ENCODE measurements at places on chromosomes 1 and 21.

DNA sequence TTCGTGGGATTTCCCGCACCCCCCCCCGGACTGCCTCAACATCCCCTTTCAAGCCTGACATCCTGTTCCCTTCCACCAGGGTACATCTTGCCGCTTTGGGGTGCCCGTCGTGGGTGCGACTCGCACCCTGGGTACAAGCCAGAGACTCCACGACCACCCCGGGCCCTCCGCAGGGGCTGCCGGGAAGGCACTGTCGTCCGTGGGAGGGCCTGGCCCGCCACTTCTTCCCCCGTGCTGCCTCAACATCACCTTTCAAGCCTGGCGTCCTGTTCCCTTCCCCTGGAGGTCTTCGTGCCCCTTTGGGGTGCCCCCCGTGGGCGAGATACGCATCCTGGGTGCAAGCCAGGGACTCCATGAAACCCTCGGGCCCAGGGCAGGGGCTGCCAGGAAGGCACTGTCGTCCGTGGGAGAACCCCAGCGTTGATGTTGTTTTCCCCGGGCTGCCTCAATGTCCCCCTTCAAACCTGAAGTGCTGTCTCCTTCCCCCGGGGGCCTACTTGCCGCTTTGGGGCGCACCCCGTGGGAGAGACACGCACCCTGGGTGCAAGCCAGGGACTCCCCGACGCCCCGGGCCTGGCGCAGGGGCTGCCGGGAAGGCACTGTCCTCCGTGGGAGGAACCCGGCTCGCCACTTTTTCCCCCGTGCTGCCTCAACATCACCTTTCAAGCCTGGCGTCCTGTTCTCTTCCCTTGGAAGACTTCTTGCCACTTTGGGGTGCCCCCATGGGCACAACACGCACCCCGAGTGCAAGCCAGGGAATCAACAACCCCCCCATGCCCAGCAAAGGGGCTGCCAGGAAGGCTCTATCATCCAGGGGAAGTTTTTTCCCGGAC lies 138.6 kb downstream of the LIPI start:
- no peak for DNase-seq

DNA sequence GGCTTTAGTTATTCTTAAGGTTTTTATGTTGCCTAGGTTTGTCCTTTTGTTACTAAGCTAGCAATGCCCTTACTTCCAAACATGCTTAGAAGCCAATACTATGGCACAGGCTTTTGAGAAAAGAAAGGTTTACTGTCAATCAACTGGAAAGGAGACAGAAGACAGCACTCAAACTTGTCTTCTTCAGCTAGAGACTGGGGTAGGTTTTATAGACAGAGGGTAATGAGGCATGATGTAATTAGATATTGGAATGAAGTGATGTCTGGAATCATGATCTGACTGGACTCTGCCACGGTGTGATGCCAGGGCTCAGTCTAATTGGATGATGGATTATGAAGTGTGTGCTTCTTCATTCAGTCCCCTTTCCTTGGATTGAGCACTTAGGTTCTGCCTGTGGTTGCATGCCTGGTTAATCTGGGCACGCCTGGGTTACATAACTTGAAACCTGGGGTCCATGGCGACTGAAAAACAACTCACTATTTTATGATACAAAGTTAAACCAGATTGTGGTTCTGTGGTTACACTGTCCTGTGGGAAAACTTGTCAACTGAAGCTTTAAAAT lies 625.8 kb downstream of the BRINP3 start:
- DNase-seq = no peak

DNA sequence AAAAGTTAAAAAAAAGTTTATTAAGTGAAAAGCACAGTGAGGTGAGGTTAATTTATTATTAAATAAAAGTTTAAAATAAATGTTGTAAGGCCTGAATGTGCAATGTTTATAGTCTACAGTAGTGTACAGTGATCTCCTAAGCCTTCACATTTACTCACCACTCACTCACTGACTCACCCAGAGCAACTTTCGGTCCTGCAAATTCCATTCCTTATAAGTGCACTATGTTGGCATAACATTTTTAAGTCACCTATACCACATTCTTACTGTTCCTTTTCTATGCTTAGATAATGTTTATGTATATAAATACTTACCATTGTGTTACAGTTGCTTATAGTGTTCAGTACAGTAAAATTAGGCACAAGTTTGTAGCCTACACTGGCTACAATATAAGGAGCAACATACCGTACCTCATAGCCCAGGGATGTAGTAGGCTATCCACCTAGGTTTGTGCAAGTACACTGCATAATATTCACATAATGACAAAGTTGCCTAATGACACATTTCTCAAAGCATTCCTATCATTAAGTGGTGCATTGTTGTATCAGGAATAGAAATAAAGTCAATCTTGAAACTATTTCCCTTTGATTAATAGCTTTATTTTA lies 426.5 kb upstream of the BRINP3 start:
- no peak for DNase-seq

DNA sequence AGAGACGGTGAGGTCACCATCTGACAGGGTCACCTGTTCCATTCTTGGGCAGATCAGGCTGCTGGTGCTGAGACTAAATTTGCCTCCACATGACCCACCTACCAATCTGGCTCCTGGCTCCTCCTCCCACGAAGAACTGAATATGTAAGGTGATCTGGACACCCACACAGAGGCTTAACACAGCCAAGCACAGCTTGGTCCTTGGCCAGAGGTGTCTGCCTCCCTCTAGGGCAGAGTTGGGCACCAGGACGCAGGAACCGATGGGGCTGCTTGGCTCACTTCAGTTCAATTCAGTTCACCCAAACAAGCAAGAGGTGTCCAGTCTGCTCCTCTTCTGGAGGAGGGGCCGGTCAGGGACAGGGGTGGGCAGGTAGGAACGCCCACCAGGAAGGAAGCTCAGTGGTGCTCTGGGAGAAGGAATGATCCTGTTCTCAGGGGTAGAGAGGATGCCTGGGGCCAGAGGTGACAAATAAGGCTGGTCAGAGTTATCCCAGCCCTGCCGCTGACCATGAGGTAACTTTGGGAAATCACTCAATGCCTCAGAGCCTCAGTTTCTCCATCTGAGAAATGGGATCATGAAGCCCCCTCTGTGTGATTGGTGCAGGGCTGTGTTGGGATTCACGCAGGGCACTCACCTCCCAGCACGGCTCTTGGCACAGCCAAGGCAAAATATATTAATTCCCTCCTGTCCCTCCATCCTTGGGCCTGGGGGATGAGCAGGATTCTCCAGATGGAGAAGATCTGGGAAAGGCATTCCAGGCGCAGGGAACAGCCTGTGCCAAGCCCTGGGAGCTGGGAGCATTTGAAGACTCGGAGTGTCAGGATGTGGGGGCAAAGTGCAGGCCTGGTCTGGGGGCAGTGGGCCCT lies 284.5 kb downstream of the PTPRU start:
- DNase-seq = no peak

- DNase-seq = no peak
These were observed 11.4 kb upstream of the TMEM125 start for GRCh38 chr1:43258370-43258769.

DNA sequence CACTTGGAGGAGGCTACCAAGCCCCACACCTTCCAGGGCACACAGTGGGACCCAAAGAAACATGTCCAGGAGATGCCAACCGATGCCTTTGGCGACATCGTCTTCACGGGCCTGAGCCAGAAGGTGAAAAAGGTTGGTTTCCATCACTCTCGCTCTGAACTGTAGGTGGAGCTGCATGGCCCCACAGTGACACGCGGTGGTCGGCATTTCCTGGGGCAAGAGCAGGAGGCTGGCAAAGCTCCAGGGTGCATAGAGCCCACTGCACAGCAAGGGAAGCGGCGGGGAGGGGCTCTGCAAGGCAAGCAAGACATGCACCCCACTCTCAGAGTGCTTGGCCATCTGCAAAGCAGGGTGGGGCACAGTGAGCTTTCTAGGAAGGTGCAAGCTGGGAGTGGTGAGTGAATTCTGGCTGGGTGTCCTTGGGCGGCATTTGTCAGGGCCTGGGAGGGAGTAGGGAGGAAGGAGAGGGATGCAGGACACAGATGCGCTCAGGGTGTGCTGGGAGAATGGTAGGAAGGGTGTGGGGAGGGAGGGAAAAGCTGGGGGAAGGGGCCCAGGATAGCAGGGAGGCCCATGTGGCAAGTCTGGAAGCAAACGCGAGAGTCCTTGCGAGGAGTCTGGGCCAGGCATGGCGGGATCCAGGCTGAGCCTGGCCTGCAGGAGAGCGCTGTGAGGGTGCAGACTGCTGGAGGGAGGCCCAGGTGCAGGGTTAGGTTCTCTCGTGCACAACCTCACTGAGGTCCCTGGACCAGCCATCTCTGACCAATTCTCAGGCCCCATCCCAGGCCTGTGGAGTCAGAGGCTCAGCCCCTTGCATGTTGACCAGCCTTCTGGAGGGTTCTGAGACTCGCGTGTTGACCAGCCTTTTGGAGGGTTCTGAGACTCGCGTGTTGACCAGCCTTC lies 11.0 kb downstream of the TRPM2 start:
- peak; percentile 25 for DNase-seq

DNA sequence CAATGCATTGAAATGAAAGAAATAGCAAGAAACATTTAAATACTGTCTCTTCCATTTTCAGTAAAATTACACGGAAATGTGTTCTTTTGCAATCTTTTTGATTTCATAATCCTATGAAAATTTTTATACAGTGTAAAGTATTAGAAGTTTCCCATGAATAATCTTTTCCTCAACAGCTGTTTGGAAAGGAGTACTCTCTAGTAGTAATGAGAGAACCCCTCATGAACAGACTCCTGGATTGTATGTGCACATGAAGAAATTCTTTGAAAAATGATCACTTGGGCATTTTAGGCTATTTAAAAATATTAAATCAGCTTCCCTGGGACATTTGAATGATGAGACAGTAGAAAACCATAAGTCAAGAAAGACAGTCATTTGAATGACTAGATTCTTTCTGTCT lies 64.4 kb downstream of the LHX9 start:
- DNase-seq = no peak

- DNase-seq = no peak
These were observed 15.3 kb downstream of the FAM151A start for GRCh38 chr1:54607821-54608565.

- no peak for DNase-seq
These were observed 110.5 kb downstream of the TOMM20 start for GRCh38 chr1:235018161-235018560.

GRCh38 chr1:9593492-9594465 lies 5.1 kb downstream of the TMEM201 start:
- peak; percentile 32 for DNase-seq

DNA sequence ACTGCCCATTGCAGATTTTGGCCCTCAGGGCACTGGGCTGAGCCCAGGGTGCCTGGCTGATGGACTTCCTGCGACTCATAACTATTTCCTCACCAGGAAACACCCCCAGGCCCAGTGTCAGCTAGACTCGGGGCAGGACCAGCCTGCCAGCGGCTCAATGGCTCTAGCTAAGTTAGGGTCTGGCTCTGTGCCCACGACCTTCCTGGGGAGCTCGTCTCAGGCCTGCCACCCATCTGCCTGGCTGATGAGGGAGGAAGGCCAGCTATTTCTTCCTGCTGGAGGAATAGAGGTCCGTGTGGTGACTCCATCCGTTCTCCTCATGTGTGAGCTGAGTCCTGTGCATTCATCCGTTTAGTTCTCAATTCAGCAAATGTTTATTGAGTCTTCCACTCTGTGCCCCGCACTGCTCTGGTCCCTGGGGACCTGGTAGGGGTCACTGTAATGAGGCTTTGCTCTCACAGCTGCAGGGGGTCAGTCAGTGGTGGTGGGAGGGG lies 44.5 kb downstream of the KIRREL1 start:
- no peak for DNase-seq

- DNase-seq = no peak
These were observed 10.0 kb downstream of the LRP8 start for GRCh38 chr1:53317646-53318539.

- no peak for DNase-seq
These were observed 2.4 kb downstream of the SLC27A3 start for GRCh38 chr1:153777648-153778047.

DNA sequence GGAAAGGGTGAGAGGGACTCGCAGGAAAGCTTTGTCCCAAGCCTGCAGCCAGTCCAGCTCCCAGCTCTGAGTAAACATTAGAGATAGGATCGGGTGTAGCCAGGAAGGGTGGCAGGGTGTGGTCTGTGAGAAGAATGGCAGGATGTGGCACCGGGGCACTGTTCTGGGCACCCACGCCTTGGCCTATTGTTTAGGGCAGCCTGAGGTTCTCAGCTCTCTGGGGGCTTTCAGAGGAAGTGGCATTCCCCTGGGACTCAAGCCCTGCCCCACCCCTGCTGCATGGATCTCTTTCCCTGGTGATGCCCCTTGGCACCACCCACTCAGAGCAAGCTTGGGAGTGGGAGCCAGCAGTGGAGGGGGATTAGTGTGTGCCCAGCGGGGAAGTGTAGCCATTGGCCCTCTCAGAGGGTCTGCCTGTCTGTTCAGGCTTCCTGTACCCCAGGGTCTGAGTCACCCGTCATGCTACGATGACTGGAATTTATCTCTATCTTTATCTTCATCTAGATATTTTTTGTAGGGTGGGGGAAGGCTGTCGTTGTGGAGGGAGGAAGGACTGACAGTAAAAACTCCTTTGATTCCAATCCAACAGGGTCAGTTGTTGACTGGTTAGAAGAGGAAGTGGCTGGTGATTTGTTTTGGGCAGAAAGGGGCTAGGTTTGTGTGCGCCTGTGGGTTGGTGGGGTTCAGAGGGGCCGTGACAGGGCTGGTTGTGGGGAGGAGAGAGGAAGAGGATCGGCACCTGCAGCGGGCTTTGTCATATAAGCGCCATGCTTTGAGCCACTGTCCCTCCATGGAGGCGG lies 31.6 kb downstream of the SOX13 start:
- peak; percentile 42 for DNase-seq

- no peak for DNase-seq
These were observed 50.9 kb downstream of the PRDM15 start for GRCh38 chr21:41827951-41828883.

DNA sequence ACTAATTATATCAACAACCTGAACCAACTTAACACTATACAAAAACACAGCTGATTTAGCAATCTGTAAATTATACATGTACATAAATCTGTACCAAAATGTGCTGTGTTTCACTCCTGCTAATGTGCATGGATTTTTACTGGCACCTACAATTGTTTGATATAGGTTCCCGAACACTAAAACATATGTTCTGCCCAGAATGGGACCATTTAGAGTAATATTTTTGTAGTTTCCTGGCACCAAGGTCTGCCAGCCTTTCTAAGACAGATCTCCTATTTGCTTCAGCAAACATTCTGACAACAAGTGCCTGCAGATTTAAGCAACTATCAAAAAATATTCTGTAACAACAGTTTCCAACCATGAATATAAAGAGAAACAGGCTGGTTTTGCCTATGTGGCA lies 4.2 kb downstream of the KCNH1 start:
- DNase-seq = no peak

GRCh38 chr1:230219174-230220067 lies 152.4 kb downstream of the GALNT2 start:
- no peak for DNase-seq

DNA sequence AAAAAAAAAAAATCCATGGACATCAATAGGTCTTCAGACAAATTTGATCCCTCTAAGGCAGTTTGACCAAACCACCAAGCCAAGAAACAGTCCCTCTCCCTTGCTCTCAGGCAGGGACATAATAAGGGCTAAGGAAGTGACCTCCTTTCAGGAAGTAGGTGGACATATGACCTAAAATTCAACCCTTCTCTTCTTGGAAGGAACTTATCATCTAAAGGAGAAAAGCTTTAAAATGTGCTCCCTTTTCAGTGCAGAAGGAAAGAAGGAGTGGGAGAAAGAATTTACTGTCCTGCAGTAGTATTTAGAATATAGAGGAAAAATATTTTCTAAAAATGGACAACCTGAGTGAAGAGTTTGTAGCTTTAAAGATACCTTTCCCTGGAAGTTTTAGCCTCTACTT lies 118.1 kb downstream of the DTL start:
- DNase-seq = no peak
